GM04503 (cell line): ENCODE measurements at places on chromosomes 7 and 10.

DNA sequence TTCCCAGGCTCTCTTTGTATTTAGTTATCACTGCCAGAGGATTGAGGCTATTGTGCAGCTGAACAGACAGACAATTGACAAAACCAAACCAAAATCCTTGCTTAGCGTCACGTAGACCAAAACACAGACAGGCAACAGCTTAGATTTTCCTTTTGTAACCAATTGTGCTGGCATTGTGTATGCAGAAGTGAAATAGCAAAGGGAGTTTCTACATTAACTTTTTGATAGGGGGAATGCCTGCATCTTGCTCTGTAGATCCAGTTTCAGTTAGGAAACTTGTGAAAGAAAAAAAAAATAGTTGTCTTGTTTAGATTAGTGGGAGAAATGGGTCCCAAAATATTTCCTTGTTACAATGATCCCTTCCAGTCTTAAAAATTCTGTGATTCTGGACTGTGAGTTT lies 333.8 kb downstream of the BBS9 start:
- DNase-seq = no peak

DNA sequence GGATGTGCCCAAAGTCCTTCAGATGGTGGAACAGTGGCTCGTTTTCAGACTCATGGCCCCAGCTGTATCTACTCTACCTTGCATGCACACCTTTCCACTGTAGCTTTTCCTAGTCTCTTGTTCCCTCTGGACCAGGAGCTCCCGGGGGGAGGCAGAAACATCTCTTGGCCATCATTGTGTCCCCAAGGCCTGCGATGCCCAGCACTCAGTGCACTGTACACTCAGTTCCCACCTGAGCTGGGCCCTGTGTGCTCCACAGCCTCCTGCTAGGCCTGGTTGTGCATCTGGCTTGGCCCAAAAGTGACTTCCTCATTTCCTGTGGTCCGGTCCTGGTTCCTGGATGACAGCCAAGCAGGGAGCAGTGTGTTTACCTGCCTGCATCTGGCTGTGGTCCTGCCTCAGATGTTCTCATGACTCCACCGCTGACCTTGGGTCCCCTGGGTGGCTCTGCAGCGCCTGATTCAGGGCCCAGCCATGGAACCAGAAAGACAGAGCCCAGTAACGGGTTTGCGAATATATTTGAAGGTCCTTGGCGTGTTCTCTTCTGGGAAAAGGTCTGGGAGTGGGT lies 9.9 kb upstream of the DOCK1 start:
- no peak for DNase-seq

DNA sequence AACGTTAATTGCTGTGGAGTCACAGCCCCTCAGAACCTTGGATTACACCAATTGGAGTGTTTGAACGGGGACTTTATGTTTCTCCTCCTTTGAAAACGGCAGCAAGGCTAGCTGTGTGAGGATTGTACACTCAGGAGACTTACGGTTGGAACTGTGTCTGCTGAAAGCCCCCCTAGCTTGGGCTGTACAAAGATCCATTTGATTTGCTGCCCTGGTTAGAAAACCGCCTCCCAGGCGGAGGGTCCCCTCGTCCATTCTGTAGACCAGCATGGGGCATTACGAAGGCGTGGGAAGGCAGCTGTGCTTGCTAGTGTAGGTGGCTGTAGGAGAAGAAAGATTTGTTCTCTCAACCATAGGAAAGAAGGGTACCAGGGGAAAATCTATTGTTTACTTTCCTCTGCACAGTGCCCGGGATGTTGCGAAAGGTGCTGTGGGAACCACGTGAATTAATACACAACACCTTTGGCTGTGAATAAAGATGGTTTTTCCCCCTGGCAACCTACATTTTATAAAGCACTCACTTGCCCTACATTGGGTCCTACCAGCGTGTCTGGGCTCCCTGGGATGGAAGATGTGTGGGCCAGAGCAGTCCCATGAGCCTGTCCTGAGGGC lies 73.4 kb upstream of the BTBD16 start:
- no peak for DNase-seq

- DNase-seq = no peak
Observed at GRCh38 chr10:103854265-103854685, 1.1 kb downstream of the SH3PXD2A start.

DNA sequence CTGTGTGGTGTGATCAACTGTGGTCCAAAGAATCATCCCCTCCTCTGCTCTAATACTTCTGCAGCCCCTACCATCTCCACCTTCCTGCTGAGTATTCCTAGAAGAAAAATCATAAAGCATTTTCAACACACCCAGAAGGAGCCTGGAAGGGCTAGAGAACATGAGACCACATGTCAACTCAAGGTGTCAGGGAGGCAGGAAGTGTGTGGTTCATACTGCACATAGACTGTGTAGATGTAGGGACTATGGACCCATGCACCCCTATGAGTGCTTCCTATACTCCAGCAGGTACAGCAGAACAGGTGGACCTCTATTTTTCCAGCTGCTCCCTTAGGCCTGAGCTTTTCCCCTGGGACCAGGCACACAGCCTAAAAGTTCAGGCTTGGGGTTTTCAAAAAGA lies 2.6 kb upstream of the ZNF746 start:
- DNase-seq = no peak

DNA sequence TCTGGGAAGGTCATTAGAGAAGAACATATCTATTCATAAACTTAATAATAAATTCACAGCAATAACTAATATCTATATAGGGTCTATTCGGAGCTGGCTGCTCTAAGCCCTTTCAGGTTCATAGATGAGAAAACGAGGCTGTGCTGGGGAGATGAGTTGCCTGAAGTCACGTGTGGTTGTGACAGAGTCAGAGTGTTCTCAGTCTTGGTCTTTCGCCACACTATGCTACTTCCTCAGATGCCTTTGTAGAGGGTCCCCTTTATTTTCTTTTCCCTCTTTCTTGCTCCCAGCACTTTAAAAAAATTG lies 43.7 kb upstream of the FAM180A start:
- no peak for DNase-seq

GRCh38 chr7:138875794-138876193 lies 77.8 kb upstream of the ATP6V0A4 start:
- DNase-seq = peak; percentile 47

- no peak for DNase-seq
Observed at GRCh38 chr7:35430547-35431153, 176.8 kb upstream of the TBX20 start.

GRCh38 chr7:88485821-88486220 lies 179.1 kb upstream of the STEAP4 start:
- no peak for DNase-seq

DNA sequence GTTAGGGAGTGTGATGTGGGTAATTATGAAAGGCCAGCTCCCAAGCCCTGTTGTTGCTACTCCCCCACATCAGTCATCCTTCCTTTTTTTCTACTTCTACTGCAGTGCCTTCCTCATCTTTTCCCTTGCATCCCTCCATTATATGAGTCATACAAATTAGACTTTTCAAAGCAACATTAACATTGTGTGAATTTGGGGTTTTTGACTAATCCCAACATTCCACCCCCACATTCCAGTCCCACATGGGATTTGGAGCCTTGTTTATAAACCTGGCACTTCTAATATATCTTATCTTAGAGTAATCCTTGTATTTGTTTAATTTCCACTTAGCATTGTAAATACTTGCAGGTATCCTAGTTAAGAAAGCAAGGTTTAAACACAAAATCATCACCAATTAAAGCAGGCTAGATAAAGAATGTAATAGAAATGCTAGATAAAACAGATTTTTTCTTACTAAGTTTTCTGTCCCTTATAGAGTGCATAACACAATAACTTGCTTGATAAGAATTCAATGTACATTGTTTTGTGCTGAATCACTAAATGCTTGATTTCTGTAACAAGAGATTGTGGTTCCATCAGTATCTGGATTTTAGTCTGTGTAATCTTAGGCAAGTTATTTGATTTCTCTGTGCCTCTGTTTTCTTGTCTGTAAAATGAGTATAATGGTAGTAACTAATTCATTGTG lies 165.8 kb downstream of the CFTR start:
- no peak for DNase-seq

DNA sequence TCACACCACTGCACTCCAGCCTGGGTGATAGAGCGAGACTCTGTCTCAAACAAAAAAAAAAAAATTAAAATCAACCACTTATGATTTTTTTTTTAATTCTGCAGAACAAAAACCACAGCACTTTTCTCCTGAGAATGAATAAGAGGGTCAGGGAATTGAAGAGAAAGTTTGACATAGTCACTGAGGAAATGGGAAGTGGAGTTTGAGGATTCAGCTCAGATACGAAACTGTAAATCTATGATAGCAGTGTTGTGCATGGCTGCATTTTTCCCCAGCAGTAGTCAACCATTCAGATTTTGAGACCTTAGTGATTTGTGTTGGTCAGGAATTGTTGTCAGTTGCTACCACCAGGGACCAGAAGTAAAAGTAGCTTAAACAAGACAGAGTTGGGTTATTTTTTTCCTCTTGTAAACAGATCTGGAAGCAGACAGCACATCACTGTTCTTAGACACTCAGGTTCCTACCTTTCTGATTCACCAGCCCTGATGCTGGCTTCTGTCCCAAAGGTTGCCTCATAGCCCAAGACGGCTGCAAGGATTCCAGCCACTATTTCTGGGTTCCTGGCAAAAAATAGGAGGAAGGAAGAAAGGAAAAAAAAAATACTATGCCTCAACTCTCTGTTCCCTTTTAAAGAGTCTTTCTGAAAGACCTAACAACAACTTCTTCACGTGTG lies 20.1 kb downstream of the PILRA start:
- DNase-seq = no peak

DNA sequence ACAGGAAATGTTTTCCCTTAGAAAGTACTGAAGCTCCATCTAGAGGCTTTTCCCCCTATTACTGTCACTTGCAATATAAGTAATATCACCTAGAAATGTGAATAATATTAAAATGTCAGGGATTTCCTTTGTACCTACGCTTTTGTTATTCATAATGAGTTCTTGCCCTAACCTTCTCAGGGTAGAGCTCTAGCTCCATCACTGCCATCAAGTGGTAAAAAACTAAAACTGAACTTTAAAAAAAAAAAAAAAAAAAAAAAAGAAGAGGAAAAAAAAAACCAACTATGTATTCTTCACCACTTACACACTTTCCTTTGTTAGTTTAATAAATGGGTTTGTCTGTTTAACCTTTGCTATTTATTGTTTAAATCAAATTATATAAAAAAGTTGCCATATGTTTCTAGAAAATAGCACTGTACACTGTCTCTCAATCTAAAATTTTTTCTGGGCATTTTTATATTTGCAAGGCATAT lies 49.9 kb downstream of the DNAJC1 start:
- DNase-seq = no peak

DNA sequence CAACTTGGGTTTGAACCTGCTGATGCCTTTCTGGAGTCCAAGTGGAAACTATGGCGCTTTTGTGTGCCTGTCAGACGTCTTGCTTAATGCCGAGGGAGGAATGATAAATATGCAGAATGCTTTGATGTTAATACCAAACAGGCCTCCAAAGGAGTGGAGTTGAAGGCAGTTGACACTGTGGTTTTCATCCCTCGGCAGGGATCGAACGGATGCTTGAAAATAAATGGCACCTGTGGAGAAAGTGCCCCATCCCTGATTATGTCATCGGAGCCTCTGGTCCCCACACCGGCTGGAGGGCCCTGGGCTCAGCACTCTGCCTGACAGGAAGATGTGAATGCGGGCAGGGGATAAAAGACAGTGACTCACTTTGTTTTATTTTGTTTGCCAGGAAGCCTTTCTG lies 148.7 kb upstream of the GPR26 start:
- no peak for DNase-seq

DNA sequence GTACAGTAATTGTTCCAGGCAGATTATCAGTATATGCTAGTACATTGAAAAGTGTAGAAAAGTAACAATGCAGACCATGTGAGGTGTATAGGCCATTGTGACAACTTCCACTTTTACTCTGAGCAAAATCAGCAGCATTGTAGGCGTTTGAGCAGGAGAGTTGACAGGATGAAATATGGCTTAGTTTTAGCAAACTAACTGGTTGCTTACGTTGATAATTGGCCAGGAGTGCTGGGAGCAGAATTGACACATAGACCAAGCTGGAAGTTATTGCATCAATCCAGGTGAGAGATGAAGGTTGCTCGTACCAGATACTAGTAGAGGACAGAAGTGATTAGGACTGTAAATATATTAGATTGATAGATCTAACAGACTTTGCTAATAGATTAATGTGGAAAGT lies 46.0 kb downstream of the LCOR start:
- no peak for DNase-seq

DNA sequence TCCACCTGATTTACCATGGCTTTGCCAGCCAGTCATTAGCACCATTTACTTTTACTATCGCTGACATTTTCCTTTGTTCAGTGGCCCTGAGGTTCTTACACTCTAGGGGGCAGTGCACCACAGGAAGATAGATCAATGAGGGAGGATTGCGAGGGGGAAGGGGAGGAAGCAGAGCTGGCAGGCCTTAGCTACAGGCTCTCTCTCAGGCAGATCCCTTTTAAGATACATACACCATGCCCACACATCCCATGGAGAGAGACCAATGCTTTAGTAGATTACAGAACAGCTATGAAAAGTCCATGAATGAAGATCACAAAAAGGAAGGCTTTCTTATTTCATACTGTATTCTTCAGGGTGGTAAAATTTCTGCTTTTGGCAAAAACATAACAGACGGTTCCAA lies 47.4 kb downstream of the DENND11 start:
- peak; percentile 13 for DNase-seq

- no peak for DNase-seq
Observed at GRCh38 chr7:41750661-41751540, 48.0 kb upstream of the INHBA start.

- DNase-seq = no peak
Observed at GRCh38 chr10:1240341-1240775, 184.2 kb downstream of the WDR37 start.

- DNase-seq = peak; percentile 40
Observed at GRCh38 chr7:137591421-137591837, 247.9 kb upstream of the PTN start.

- no peak for DNase-seq
Observed at GRCh38 chr10:16700331-16700730, 116.9 kb downstream of the RSU1 start.

- no peak for DNase-seq
Observed at GRCh38 chr7:75869776-75870379, 9.0 kb upstream of the RHBDD2 start.

- DNase-seq = no peak
Observed at GRCh38 chr10:59960751-59961150, 54.4 kb upstream of the CCDC6 start.

GRCh38 chr7:141884539-141885225 lies 31.5 kb upstream of the OR9A4 start:
- no peak for DNase-seq

GRCh38 chr10:95266674-95267095 lies 24.1 kb downstream of the PDLIM1 start:
- peak; percentile 96 for DNase-seq

GRCh38 chr7:49703881-49704280 lies 69.6 kb upstream of the VWC2 start:
- DNase-seq = no peak

- no peak for DNase-seq
Observed at GRCh38 chr10:43968076-43968475, 319.4 kb upstream of the ZNF32 start.

- DNase-seq = no peak
Observed at GRCh38 chr10:126846959-126847358, 58.3 kb upstream of the DOCK1 start.

GRCh38 chr10:69359594-69359993 lies 57.1 kb downstream of the TACR2 start:
- DNase-seq = no peak
